ENCODE measurements at places on chromosomes 3 and 15.

- DNase-seq = no peak
These were observed 35.9 kb downstream of the KY start for GRCh38 chr3:134614955-134615354.

DNA sequence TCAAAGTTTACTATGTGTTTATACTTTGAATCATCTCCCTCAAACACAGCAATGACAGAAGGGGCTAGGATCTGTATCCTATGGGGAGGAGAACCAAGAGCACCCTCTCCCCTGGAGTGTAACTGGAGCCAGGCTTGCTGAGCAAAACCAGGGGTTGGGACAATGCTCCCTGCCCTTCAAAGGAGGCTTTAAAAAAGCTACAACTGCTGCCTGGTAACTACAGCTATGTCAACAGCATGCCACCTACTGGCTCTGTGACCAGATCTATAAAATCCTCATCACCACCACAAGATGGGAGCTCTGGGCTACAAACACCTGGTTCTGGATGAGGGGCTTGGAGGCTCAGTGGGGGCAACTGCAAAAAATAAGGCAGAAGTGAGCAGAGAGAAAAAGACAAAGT lies 61.9 kb downstream of the ANO10 start:
- no peak for DNase-seq

- no peak for DNase-seq
These were observed 24.1 kb downstream of the ZNF80 start for GRCh38 chr3:114213292-114213626.

DNA sequence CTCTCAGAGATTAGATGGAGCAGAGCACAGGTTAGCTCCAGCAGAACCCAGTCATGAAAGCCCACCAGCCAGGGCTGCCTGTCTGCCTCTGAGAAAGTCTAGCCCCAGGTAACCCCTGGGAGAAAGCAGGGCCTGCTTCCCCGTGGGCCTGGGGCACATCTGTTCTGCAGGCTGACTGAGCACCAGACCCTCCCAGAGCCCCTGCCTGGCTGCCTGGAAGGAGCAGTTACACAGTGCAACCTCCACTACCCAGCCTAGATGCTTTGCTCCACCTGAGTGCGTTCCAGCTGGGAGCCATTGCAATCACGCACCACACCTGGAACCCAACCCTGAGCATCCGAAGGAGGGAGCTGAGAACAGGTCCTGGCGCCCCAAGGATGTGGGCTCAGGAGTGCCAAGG lies 24.7 kb upstream of the OR5K4 start:
- no peak for DNase-seq

DNA sequence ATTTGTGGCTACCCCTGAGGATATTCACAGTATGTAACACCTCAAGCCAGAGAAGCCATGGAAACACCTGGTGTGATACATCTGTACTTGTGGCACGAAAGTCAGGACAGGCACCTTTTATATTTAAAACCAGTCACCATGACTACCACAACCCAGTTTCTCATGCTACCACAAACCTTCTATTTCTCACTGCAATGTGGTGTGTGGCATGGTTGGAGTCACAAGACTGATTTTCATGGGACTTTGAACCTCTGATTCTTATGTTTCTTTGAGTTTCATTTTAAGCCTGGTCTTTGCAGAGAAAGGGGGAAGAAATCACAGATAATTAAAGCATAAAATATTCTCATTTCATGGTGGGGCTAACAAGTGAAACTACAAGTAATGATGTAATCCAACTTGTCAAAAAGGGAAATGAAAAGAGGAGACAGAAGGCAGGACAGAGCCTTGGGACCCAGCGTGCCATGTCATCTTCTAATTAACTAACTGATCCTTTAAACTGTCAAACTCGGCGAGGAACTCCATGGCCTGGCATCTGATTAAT lies 175.9 kb downstream of the PDZRN3 start:
- no peak for DNase-seq
